NCI-H187 (cell line): ENCODE measurements at places on chromosomes 12 and 14.
A peak's percentile ranks its signal among the peaks of the same experiment; 100 is the strongest.

DNA sequence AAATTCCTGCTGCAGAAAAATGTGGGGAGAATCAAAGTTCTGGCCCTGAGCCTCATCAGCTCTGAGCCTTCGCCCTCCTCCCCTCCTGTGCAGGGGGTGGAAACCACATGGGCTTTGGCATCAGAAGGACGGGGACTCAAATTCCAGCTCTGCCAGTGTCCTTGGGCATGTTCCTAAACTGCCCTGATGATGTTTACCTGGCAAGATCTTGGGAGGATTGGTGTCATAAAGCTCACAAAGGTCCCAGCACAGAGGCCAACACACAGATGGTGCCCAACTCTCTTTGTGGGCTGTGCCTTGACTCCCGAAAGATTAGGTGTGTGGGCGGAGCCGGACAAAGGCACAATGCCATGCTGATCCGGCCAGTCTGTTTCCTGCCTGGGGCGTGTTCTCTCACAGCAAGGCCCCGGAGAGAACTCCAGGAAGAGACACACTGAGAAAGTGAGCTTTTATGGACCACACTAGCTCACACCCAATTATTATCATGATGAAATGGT is 20.5 kb upstream of the CLMN start:
- no peak for DNase-seq

- DNase-seq = no peak
These were observed 23.7 kb upstream of the HDAC7 start for GRCh38 chr12:47843226-47843980.

DNA sequence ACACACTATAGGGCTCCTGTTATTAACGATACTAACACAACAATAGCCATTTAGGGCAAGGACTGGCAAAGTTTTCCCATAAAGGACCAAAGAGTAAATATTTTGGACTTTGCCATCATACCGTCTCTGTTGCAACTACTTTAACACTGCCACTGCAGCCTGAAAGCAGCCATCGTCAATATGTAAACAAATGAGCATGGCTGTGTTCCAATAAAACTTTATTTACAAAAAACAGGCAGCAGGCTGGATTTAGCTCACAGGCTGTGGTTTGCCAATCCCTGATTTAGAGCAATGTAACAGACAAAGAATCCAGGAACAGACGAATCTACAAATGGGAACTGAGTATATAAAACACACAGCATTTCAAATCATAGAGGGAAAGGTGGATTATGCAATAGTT is 84.1 kb downstream of the FRMD6 start:
- DNase-seq = no peak

- DNase-seq = no peak
These were observed 1226.0 kb upstream of the SEL1L start for GRCh38 chr14:82759656-82760055.

- DNase-seq = no peak
These were observed 214.4 kb downstream of the BCL11B start for GRCh38 chr14:99057576-99058083.

DNA sequence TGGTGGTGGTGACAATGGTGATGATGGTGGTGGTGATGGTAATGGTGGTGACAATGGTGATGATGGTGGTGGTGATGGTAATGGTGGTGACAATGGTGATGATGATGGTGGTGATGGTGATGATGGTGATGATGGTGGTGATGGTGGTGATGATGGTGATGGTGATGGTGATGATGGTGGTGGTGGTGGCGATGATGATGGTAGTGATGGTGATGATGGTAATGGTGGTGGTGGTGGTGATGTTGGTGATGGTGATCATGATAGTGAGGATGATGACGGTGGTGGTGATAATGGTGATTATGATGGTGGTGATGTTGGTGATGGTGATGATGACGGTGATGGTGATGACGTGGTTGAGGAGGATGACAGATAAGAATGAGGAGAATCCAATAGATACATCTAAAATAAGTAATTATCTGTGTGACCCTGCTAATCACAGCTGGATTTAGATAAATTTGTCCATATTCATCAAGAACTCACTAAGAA is 170.7 kb upstream of the SFSWAP start:
- no peak for DNase-seq

- no peak for DNase-seq
These were observed 329.8 kb upstream of the OR4E1 start for GRCh38 chr14:22003461-22003860.

GRCh38 chr14:61417141-61417540 is 95.8 kb downstream of the PRKCH start:
- DNase-seq = no peak

DNA sequence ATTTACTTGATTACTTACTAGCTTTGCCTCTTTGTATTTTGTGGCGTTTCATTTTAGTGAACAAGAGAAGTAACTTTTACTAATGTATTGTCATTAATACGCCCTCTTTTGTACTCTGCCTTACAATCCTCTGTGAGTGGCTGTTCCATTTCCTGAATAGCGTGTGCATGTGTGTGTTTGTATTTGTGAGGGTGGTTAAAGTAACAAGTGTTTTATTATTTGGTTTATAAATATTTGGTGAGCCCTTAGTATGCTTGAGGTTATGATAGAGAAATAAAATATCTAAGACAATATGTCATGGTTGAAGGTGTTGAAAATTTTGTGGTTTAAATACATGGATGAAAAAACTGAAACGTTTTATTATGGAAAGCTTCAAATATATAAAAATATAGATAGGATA is 71.7 kb upstream of the REP15 start:
- DNase-seq = no peak

- DNase-seq = no peak
These were observed 28.7 kb downstream of the MLXIP start for GRCh38 chr12:122107261-122107660.

- no peak for DNase-seq
These were observed 5.9 kb upstream of the TMEM119 start for GRCh38 chr12:108603743-108604142.

DNA sequence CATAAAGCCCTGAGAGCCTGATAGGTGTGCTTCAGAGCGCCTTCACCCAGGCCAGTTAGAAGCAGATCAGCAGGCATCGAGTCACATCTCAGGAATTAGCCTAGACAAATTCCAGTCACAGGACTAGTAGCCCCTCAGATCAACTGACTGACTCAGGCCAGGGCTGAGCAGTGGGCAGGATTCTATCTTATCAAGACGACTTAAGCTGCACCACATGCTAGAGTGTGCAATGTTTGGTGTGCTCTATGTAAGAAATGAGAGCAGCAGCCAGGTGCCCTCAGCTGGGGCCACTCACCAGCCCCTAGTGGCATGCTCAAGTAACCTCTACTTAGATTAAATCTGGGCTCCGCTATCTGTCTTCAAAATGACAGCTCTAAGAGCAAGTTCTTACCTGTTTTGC is 19.7 kb upstream of the NGB start:
- no peak for DNase-seq

- no peak for DNase-seq
These were observed 130.7 kb downstream of the NTF3 start for GRCh38 chr12:5562581-5562980.

DNA sequence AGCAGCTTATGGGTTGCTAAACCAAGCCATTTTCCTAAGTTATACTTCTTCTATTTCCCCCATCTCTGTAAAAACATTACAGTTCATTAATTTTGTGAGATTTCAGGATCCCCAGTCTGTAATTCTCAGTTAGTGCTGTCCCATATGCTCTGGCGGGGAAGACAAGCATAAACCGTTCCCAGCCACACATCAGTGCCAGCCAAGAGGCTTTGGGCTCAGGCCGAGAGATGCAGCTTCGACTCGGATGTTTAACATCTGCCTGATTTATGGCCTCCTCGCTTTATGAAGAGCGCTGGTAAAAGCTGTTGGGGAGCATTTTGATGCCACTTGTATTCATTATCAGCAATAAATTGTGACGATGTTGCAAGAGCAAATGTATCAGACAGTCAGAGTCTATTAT is 349.1 kb upstream of the CCDC196 start:
- DNase-seq = peak; percentile 92

DNA sequence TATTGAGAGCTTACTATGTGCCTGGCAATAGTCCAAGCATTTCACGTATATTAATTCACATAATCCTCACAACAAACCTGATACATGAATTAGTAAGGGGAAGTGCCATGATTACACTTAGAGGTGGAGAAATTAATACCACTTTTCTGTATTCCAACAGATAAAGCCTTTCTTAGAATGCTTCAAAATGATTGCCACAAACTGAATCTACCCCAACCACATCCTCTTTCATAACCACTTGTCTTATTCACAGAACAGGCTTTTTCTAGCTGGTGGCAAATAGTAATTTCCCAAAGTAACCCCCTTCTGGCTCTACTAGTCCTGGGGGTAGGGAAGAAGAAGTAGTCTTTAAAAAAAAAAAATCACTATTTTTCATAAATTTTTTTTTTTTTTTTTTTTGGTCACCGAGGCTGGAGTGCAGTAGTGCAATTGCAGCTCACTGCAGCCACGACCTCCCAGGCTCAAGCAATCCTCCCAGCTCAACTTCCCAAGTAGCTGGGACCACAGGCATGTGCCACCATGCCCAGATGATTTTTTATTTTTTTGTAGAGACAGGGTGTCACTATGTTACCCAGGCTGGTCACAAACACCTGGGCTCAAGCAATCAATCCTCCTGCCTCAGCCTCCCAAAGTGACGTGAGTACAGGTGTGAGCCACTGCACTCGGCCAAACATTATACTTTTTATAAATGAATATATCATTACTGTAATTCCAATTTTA is 59.0 kb upstream of the ARID2 start:
- no peak for DNase-seq

DNA sequence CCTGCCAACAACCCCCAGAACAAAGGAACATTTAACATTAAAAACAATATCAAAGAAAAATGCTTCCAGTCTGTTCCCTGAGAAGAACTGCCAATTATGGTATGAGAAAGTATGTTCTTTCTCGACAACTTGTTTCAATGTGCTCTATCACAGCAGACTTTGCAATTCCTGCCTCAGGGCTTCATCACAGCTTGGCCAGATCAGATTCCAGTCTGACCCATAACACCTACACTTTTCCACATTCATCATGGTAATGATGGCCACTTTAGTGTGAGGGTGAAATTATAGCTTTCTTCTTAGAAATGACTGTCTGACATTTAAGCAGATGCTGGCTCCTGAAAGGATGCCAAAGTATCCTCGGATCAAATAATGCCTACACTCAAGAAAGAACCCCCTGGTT is 17.0 kb downstream of the NEK9 start:
- no peak for DNase-seq

DNA sequence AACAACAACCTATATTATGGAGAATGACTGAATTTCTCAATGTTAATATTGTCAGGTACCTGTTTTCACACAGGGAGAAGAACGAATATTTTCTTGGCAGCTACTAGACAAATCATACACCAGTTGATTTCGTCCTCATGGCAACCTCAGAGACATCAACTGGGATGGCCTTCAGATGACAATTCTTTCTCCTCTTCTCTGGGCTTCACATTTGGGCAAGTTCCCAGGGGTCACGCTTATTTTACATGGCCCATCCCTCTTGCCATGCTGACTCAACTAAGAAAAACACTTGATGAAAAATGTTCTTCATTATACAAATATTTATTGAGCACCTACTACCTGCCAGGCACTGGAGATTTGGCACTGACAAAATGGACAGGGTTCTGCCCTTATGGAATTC is 29.0 kb downstream of the PPP1R13B start:
- no peak for DNase-seq

DNA sequence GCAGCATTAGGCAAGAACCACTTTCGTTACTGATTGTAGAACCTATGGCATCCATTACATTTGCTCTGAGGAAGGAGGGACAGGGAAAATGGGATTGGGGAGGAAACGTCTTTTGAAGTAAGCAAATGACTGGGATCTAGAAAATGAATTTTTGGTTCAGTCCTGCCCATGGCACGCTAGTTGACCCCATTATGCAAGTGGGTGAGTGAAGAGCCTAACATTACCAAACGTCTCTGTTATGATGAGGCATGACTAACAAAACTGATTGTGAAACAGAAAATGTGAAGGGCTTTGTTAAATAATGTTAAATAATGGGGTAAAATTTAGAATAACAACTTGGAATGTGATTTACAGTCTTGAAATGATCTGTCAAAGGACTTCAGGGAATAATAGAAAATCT is 38.9 kb downstream of the CPSF2 start:
- DNase-seq = no peak

GRCh38 chr14:93064411-93065271 is 51.1 kb downstream of the ITPK1 start:
- DNase-seq = no peak

- DNase-seq = no peak
These were observed 14.1 kb upstream of the AMN1 start for GRCh38 chr12:31742891-31743290.

DNA sequence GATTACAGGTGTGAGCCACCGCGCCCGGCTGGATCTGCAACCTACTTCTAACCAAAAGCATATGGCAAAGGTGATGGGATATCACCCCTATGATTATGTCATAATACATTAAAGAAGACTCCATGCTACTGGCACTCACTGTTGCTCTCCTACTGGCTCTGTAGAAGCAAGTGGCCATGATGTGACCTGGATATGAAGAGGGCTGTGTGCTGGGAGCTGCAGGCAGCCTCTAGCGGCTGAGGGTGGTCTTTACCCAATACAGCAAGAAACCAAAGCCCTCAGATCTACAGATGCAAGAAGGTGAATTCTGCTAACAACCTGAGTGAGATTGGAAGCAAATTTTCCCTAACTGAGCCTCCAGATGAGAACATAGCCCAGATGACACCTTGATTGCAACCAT is 34.2 kb upstream of the TRIM9 start:
- DNase-seq = no peak

DNA sequence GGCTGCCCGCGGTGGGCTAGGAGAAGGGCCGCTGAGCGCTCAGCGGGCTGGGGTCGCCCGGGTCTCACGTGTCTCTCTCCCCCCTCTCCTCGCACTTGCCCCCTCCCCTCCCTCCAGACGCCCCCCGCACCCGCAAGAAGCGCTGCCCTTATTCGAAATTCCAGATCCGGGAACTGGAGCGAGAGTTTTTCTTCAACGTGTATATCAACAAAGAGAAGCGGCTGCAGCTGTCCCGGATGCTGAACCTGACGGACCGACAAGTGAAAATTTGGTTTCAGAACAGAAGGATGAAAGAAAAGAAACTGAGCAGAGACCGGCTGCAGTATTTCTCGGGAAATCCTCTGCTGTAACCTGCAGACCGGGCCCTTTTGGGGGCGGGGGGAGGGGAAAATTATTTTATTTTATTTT is 314 bp upstream of the HOTAIR start:
- no peak for DNase-seq

GRCh38 chr12:42670719-42671118 is 81.2 kb upstream of the PRICKLE1 start:
- DNase-seq = no peak

DNA sequence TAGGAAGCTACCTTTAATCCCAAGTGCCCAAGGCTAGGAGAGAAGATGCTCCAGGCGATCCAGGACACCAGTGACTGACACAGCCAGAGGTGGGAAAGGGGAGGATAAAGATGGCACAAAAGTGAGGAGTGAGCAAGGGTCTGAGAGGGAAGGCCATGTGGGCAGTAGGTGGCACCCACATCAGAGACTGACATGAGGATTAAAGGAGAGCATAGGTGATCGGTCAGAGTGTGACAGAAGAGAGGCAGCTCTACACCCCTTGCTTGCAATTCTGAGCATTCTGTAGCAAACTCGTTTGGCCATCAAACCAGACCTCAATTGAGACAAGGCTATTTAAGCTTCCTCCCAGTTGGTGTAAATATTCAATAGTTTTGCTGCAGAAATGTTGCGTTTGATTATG is 724 bp upstream of the CD27 start:
- DNase-seq = no peak
